ENCODE measurements at places on chromosomes 2 and 18. TPM values are rescaled to one million over a fixed set of nuclear protein-coding genes. Genes with fewer than 3 reads are reported as not detected.
A peak's percentile ranks its signal among the peaks of the same experiment; 100 is the strongest.

GRCh38 chr18:5057386-5058348 is 139.4 kb downstream of the AKAIN1 start:
- no peaks in the 10 kb centered on the region for H3K36me3 ChIP-seq
- H3K4me3 ChIP-seq, result no peak overlapping the region
- DNase-seq, result peak; percentile 50

DNA sequence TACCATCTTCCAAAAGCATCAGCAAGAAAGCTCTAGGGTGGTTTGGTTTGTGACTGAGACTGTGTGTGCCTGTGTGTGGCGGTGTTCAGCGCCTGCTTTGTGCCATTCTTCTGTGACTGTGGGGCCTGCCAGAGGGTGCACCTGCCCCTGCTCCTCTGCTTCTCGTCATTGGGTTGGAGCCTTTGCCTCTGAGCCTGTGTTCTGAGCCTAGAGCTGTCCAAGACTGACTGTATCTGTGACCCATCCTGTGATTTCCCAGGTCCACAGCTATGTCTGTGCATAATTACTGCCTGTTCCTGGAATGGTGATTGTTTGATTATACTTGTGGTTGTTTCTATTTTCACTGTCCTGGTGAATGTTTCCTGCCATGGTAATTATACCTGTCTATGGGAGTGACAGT is 57.1 kb upstream of the KLHL29 start:
- H3K4me1 ChIP-seq, result no peaks in the 10 kb centered on the region
- H3K27ac ChIP-seq, result no peak overlapping the region
- no peaks in the 10 kb centered on the region for H3K27me3 ChIP-seq
- no peak overlapping the region for H3K4me3 ChIP-seq

DNA sequence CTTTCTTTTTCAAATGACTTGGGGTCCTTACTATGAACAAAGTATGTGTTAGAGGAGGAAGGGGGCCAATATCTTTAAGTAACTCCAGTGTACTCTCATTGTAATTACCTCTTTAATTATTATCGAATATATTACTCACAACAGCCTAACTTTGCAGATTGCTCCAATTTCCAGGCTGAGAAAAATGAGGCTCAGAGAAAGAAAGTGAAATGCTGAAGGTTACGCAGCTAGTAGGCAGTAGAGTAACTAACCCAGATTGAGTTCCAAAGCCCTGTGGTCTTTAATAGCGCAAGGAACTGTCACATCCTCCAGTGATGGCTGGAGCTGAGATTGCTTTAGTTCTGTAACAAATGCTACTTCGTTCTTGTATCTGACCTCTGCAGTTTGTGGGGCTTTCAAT is 2.2 kb upstream of the GYPC start:
- H3K36me3 ChIP-seq, result no peaks in the 10 kb centered on the region
- no peak overlapping the region for H3K4me3 ChIP-seq
- peaks cover 19% of the 10 kb centered on the region for H3K4me1 ChIP-seq
- no peak overlapping the region for H3K27ac ChIP-seq

GRCh38 chr2:105073591-105073990 is 35.7 kb downstream of the MRPS9 start:
- no peaks in the 10 kb centered on the region for H3K27me3 ChIP-seq
- H3K4me1 ChIP-seq, result no peaks in the 10 kb centered on the region
- no peak overlapping the region for H3K27ac ChIP-seq
- H3K4me3 ChIP-seq, result no peak overlapping the region

Gene MALL
- total RNA-seq, result 114 TPM

Data from endothelial cell of umbilical vein (primary cell).